Ecto neural progenitor cell (in vitro differentiated cells): ENCODE measurements at places on chromosomes 3 and 15.

- no peak for DNase-seq
Observed at GRCh38 chr3:18901571-18901970, 246.7 kb upstream of the KCNH8 start.

- DNase-seq, result no peak
Observed at GRCh38 chr3:124202754-124203153, 210.8 kb upstream of the ROPN1 start.

DNA sequence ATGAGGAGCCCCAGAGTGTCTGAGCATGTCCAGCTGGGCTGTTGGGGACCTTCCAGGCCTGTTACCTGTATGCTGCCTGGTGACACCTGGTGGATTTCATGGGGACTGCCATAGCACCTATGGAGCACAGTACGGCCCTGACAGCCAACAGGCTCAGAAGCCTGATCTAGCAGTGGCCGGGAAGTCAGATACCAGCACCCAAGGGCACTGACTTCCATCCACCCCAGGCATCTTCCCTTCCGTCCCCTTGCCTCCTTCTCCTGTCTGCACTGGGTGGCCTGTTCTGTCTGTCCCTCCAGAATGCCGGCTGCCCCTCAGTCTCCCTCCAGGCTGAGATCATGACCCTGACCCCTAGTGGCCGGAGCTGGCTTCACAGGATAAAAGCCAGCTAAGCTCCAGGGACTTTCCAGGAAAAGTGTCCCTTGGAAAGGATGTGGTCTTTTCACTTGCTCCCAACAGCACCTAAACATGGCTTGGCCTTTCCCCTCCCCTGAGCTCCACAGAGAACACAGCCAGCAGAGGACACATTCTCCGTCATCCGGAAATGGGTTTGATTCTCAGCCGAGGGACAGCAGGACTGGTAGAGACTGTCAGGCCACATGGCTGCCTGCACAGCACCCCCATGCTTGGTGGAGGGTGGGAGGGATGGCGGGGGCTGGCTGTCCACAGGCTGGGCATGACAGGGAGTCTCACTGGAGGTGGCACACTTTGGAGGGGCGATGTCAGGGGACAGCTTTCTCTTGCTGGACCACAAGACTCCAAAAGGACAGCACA, 9.5 kb downstream of the RPS17 start:
- peak; percentile 85 for DNase-seq

- no peak for DNase-seq
Observed at GRCh38 chr15:65512807-65513416, 4.6 kb downstream of the DPP8 start.

GRCh38 chr15:68252925-68253534, 23.5 kb upstream of the CLN6 start:
- no peak for DNase-seq

GRCh38 chr15:82933576-82933975, 18.9 kb downstream of the HOMER2 start:
- no peak for DNase-seq

GRCh38 chr3:140974900-140975299, 33.3 kb downstream of the SLC25A36 start:
- DNase-seq, result no peak

GRCh38 chr3:111802700-111803099, 56.4 kb upstream of the PHLDB2 start:
- DNase-seq, result no peak

DNA sequence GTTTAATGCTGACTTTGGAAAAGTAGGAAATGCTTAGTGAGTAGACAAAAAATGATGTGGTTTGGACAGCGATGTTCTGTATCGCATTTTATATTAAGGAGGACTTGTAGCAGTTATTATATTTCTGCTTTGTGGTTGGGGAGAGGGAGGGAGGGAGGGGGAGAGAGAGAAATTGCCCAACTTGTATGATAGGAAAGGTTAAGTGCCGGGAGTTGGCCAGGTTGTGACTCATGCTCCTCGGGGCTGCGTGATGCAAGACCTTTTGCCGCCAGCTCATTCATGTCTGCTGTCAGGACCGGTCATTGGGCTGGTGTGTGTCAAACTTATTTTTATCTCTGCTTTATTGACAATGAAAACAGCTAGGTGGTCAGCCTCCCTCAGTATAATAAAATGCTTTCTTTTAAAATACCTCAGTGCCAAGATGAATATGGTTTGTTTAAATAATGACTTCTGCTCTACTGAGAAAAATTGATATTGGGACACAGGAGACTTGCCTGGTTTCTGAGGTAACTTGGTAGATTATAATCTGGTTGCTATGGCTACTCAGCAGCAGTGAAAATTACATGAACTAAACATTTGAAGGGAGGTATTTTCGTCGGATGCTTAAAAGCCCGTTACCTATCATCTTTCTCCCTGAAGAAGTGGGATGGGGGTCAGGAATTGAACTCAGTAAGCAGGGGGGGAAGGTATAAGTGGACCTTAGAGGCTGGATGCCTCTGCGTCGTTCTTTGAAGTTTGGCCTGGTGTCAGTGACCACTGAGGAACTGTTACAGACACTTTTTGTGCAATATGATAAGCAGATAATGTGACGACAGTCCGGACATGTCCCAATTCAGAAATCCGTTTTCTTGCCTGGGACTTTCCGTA, 90.7 kb downstream of the FNDC3B start:
- no peak for DNase-seq

DNA sequence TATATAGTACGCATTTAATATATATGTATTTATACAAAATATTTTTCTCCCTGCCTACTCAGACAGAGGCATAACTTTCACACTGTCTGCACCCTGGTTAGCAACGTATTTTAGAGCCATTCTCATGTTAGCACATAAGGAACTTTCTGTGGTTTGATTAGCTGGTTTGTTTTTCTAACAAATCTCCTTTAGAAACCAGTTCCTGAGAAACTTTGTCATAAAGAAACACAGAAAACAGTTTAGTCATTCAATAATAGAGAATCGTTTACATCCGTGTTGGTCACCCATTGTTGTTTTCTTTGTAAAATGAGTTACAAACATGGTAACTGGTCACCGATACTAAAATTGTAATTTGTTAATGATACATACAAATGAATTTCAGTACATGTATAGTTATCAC, 5.9 kb upstream of the NGRN start:
- DNase-seq, result no peak
